Naive thymus-derived CD8-positive, alpha-beta T cell (primary cell): ENCODE measurements at places on chromosomes 2 and 18. TPM values are rescaled to one million over a fixed set of nuclear protein-coding genes. Genes with fewer than 3 reads are reported as not detected.

The NT5DC4 gene
- not detected for polyA plus RNA-seq

The EFR3B gene
- polyA plus RNA-seq: 0.06 TPM

The MIB1 gene
- polyA plus RNA-seq: 7.1 TPM

The EMX1 gene
- polyA plus RNA-seq: not detected

The HOXD10 gene
- not detected for polyA plus RNA-seq

The DSEL gene
- polyA plus RNA-seq: 4.5 TPM

The ADRA2B gene
- polyA plus RNA-seq: not detected

The ACMSD gene
- not detected for polyA plus RNA-seq

The LIMS4 gene
- polyA plus RNA-seq: 0.65 TPM

The ASB18 gene
- polyA plus RNA-seq: not detected

The CNTNAP5 gene
- not detected for polyA plus RNA-seq

The TET3 gene
- 0.61 TPM for polyA plus RNA-seq

The DAPL1 gene
- not detected for polyA plus RNA-seq

The ZNF516 gene
- polyA plus RNA-seq: 5.8 TPM

The DSC2 gene
- not detected for polyA plus RNA-seq

The SKA1 gene
- polyA plus RNA-seq: 0.84 TPM

The ATF2 gene
- polyA plus RNA-seq: 19.5 TPM

The GRB14 gene
- not detected for polyA plus RNA-seq

The ADAM23 gene
- polyA plus RNA-seq: 0.10 TPM

The CENPA gene
- not detected for polyA plus RNA-seq

The MC2R gene
- not detected for polyA plus RNA-seq

The MC5R gene
- not detected for polyA plus RNA-seq

The ZEB2 gene
- polyA plus RNA-seq: 0.08 TPM

The HSBP1L1 gene
- 24.5 TPM for polyA plus RNA-seq

The RNF25 gene
- polyA plus RNA-seq: 25.2 TPM

The VWC2L gene
- polyA plus RNA-seq: not detected

The GNLY gene
- polyA plus RNA-seq: 21.0 TPM

The CHST10 gene
- polyA plus RNA-seq: 5.0 TPM

The LRRTM1 gene
- polyA plus RNA-seq: not detected

The PAIP2B gene
- 1.9 TPM for polyA plus RNA-seq

The UNC50 gene
- 32.1 TPM for polyA plus RNA-seq

The TLX2 gene
- not detected for polyA plus RNA-seq

The REG3G gene
- polyA plus RNA-seq: not detected

The RNF181 gene
- polyA plus RNA-seq: 206 TPM

The DHX57 gene
- polyA plus RNA-seq: 4.9 TPM

The GALNT13 gene
- polyA plus RNA-seq: not detected

The TDRD15 gene
- not detected for polyA plus RNA-seq

The PLA2R1 gene
- not detected for polyA plus RNA-seq

The REG1B gene
- not detected for polyA plus RNA-seq

The MOGAT1 gene
- not detected for polyA plus RNA-seq

The GALNT3 gene
- polyA plus RNA-seq: not detected

The NETO1 gene
- polyA plus RNA-seq: not detected

The RAPH1 gene
- polyA plus RNA-seq: 0.31 TPM

The IL1F10 gene
- not detected for polyA plus RNA-seq

The RNU2-63P gene
- 8.5 TPM for polyA plus RNA-seq

The DYNAP gene
- polyA plus RNA-seq: not detected

The STK39 gene
- polyA plus RNA-seq: 8.3 TPM

The LRRTM4 gene
- polyA plus RNA-seq: not detected

The LRP1B gene
- not detected for polyA plus RNA-seq

The DIPK1C gene
- polyA plus RNA-seq: not detected

The STPG4 gene
- not detected for polyA plus RNA-seq

The ARHGEF4 gene
- polyA plus RNA-seq: 9.2 TPM

The SCYGR4 gene
- polyA plus RNA-seq: not detected
